ENCODE measurements at places on chromosomes 13 and 19.

DNA sequence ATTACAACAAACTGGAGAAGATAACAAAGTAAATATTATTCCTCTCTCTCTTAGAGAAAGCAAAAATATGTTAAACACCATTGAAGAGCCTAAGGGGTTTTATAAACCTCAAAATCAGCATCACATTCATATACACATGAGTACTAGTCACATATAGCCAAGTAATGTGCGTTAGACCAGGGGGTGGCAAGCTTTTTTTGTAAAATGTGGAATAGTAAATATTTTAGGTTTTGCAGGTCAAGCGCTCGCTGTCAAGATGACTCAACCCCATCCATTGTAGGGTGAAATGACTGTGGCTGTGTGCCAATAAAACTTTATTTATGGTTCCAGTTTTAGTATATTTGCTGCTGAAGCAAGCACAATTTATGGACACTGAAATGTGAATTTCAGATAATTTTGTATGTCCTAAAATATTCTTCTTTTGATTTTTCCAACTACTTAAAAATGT is 21.7 kb downstream of the RFX2 start:
- no peak for DNase-seq

DNA sequence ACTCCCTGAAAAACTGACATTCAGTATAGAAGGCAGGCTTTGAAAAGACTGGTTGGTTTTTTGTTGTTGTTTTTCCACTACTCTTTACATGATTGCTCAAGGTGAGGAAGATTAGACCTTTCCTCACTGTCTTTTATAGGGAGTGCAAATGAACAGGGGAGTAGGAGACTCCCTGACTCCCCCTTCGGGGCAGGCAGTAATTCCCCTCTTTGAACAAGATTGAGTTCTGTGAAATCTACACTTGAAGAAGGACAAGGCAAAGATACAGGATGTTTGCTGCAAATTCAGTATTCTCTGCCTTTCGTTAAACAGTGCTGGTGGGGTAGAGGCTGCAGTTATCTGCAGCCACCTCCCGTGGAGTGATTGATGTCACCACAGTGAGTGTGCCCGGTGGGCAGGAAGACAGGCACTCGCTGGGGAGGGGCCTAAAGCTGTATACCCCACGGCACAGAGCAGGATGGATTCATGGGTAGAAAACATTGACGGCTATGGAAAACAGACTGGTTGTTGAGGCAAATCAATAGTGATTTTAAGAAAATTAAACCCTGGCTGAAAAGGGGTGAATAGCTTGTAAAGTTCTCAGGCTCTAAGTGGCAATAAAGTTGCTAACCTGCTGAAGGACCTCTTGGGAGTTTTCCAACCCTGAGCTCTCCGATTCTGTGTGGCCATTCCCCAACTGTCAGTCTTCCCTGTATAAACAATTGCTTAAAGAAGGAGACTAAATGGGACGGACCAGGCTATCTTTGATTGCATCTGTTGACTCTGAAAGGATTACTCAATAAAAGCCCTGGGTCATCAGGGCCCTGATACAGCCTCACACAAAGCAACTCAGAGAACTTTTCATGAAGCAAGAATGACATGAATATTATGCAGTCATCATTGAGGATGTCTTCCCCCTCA is 308.3 kb downstream of the TBC1D4 start:
- no peak for DNase-seq

- DNase-seq = no peak
Observed at GRCh38 chr13:72541674-72542073, 185.8 kb downstream of the MZT1 start.

DNA sequence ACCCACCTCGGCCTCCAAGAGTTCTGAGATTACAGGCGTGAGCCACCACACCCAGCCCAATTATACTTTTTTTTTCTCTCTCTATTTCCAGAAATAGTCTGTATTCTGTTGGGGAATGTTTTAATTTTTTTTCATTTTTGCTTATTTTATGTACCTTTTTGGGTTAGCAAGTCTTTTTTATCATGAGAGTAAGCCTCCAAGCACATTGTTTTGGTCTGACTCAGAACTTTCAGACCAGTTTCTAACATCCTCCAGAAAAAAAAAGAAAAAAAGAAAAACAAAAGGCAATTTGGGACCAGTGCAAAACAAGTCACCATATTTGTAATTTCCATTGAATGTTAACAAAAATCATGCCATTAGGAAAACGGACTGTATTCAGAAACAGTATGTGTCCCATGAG is 1465.5 kb downstream of the SLITRK5 start:
- DNase-seq = no peak

DNA sequence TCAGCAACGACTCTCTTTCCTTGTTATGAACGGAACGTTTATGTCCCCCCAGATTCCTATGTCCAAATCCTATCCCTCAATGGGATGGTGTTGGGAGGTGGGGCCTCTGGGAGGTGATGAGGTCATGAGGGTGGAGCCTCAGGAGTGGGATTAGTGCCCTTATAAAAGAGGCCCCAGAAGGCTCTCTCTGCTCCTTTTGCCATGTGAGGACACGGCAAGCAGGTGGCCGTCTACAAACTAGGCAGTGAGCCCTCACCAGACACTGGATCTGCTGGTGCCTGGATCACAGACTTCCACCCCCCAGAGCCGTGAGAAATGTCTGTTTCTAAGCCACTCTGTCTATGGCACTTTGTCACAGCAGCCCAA is 53.2 kb downstream of the EPS15L1 start:
- DNase-seq = no peak

DNA sequence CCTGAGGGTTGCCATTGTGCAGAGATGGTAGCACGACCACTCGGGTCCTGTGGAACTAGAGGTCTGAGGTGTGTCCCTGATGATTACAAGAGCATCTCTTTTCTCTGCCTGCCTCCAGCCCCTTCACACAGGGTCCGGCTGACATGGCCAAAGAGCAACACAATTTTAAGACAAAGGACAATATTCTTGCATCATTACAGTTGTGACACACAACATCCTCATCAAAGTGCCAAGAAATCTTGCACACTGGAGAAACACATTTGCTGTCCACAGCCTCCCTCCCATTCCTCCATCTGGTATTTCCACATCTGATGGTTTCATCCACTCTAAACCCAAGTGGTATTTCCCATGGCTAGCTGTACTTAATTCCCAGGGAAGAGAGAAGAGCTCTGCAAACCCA is 12.8 kb downstream of the COL4A1 start:
- DNase-seq = no peak

DNA sequence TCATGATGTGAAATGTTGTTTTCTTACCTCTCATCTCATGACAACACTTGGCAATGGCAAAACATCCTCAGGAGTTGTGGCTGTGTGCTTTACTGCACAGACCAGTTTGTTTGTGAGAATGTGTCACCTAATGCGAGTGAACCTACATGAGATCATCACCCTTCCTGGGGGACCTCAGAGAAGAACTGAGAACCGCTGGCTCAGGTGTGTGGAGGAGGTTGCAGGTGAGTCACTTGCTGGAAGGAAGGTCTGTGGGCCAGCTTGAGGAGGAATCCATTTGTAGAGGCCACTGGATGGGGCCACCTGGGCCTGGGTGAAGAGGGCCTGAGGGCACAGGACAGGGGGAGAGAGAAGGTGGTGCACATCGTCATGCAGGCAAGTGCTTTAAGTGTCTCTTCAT is 3.0 kb upstream of the CEACAM1 start:
- no peak for DNase-seq

- DNase-seq = no peak
Observed at GRCh38 chr13:102897371-102898138, 51.7 kb downstream of the ERCC5 start.

GRCh38 chr13:28322256-28322905 is 172.5 kb downstream of the FLT1 start:
- no peak for DNase-seq

DNA sequence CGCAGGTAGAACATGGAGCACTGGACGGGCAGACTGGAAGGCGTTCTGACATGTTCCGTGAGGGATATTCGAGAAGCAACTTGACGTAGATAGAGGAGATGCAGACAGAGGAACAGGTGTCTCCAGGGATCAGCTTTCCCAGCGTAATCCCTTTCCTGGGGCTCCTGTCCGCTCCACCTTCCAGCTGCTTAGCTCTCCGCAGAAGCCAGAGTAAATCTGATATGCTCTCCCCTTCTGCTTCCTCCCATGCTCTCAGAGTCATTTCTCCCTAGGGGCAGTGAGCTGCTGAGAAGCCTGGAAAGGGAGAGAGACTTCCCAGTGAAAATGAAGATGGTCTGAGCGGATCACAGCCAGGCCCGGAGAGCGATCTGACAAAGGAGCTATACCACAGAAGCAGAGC is 23.0 kb upstream of the OLFM4 start:
- no peak for DNase-seq

GRCh38 chr19:38736413-38737280 is 7.6 kb downstream of the CAPN12 start:
- DNase-seq = no peak

DNA sequence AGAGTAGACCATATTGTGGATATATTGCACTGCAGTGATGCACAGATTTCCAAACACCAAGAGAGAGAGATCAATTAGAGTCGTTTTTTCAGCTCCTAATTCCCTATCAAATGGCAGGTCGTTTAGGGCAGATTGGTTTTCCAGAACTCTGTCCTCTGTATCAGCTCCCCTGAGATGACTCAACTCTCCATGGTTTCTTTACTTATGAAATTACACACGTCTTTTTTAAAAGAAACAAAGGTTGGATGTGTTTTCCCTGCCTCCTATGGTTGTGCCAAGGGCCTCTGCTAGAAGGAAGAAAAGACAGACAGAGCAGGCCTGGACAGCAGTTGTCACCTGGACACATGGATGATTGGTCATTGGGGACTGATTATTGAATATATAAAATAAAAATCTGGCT is 478.1 kb upstream of the NBEA start:
- no peak for DNase-seq

DNA sequence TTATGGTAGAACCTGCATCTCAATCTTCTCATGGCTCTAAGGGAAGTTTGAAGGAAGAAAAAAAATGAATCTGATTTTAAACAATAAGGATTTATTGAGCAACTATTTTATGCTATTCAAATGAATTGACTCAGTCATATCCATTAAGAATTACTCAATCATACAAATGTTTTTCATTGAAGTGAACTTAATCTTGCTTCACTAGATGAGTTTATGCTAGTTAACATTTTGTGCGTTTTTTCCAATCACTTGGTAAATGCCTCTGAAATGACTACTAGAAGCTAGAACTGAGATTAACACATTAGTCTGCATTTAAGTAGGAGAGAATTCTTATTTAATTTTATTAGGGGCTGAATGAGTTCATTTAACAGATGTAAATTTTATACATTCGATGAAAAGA is 25.2 kb downstream of the RXFP2 start:
- DNase-seq = no peak

GRCh38 chr13:64925284-64925683 is 2304.9 kb downstream of the PCDH9 start:
- DNase-seq = no peak

- no peak for DNase-seq
Observed at GRCh38 chr19:32809754-32810153, 59.8 kb downstream of the SLC7A9 start.

DNA sequence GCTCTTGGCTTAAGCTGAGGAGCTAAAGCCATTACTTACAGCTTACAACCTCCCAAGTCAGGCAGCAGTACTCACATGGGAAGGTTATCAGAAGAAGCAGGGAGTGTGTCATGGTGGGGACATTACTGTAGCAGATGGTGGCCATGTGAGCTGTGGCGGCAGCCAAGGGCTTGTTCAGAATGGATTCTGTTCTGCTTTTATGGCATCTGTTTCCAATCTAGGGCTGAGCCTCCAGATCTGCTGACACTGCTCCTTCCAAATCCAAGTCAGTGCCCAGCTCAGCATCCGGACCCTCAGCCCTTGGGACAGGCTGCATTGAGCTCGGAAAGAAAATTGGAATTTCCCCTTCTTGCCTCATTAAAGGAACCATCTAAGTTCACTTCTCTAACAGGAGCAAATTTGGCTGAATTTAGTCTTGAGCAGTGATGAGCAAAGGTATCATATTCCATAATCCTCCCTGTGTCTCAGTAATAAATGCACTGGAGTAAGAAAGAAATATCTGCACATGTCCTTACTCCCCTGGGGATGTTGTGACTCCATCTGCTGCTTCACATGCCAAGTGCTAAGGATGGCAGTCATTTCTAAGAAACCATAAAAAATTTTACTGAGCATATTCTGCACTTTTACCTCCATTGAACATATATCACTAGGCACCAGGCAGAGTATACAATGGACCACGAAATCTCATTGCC is 73.9 kb downstream of the KCTD12 start:
- DNase-seq = peak; percentile 24

DNA sequence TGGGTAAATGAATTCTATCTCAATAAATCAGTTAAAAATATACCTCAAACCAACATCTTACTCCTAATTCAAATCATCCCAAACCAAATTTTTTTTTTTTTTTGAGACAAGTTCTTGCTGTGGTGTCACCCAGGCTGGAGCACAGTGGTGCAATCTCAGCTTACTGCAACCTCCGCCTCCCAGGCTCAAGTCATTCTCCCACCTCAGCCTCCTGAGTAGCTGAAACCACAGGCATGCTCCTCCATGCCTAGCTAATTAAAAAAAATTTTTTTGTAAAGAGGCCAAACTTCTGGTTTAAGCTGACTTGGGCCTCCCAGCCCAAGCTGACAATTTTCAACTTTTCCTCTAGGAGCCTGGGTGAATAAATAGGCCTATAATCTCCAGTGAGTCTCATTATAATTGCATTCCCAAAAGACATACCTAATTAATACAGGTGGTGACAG is 22.1 kb upstream of the OLFM2 start:
- DNase-seq = no peak

DNA sequence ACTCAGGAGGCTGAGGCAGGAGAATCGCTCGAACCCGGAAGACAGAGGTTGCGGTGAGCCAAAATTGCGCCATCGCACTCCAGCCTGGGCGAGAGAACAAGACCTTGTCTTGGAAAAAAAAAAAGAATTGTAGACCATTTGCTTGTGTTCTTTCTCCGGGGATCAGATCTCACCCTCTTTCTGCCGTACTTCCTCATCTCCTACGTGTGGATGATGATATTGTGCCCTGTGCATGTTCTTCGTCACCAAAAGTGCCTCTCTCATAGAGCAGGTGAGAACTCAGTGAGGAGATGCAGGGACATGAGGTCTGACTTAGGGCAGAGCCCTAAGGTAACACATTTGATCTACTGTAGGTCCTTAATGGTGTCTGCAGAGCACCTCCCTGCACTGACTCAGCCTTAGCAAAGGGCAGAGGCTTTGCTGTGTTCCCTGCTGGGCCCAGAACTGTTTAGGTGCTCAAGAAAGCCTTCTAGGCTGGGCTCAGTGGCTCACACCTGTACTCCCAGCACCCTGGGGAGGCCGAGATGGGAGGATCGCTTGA is 1.3 kb downstream of the APOC2 start:
- DNase-seq = no peak

- DNase-seq = no peak
Observed at GRCh38 chr19:3671680-3672574, 28.3 kb downstream of the PIP5K1C start.
